ENCODE measurements at places on chromosomes 3 and 15. TPM values are rescaled to one million over a fixed set of nuclear protein-coding genes. Genes with fewer than 3 reads are reported as not detected.

The OPA1 gene
- 40.6 TPM for polyA plus RNA-seq

DNA sequence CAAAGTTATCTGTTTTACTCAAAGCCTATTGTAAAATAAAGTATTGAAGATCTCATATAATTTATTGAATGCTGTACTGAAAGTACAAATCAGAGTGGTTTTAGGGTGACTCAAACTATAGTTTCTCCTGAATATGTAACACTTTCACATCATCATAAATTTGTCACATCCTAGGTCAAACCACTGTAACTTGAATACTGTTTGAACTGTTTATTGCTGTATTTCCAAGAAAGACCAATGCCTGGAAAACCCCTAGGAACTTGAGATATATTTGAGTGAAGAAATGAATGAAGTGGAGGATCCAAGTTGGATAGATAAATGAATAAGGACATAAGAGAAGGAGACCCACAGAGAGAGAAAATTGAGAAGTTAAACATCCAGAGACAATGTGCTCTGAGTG lies 348.2 kb downstream of the GRM7 start:
- H3K4me1 ChIP-seq, result no peaks in the 10 kb centered on the region
- no peaks in the 10 kb centered on the region for H3K27me3 ChIP-seq
- no peak for DNase-seq
- H3K27ac ChIP-seq, result no peak overlapping the region

GRCh38 chr15:25498835-25499234 lies 60.0 kb upstream of the UBE3A start:
- DNase-seq, result no peak
- H3K4me3 ChIP-seq, result no peak overlapping the region
- no peaks in the 10 kb centered on the region for H3K36me3 ChIP-seq

- no peak overlapping the region for H3K4me3 ChIP-seq
- H3K27me3 ChIP-seq, result no peaks in the 10 kb centered on the region
- no peak for DNase-seq
- no peaks in the 10 kb centered on the region for H3K36me3 ChIP-seq
Observed at GRCh38 chr3:7456386-7456785, 595.5 kb downstream of the GRM7 start.

DNA sequence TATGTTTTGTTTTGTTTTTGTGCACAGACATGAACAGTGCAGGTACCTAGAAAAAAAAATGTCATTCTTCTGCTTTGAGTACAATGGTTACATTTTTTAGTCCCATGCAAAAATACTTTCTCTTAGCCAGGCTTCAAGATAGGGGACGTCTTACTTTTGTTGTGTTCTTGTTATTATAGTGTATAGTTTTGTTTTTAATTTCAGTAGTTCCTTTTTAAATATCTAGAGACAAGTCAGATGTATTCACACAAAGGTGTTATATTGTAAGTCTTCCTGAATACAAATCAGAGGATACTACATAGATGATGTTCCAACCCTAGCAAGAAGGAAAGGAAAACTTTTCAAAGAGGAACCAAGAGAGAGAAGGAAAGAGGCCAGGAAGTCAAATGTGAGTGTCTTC lies 28.8 kb upstream of the IGSF11 start:
- H3K27me3 ChIP-seq, result no peaks in the 10 kb centered on the region
- H3K36me3 ChIP-seq, result no peaks in the 10 kb centered on the region

DNA sequence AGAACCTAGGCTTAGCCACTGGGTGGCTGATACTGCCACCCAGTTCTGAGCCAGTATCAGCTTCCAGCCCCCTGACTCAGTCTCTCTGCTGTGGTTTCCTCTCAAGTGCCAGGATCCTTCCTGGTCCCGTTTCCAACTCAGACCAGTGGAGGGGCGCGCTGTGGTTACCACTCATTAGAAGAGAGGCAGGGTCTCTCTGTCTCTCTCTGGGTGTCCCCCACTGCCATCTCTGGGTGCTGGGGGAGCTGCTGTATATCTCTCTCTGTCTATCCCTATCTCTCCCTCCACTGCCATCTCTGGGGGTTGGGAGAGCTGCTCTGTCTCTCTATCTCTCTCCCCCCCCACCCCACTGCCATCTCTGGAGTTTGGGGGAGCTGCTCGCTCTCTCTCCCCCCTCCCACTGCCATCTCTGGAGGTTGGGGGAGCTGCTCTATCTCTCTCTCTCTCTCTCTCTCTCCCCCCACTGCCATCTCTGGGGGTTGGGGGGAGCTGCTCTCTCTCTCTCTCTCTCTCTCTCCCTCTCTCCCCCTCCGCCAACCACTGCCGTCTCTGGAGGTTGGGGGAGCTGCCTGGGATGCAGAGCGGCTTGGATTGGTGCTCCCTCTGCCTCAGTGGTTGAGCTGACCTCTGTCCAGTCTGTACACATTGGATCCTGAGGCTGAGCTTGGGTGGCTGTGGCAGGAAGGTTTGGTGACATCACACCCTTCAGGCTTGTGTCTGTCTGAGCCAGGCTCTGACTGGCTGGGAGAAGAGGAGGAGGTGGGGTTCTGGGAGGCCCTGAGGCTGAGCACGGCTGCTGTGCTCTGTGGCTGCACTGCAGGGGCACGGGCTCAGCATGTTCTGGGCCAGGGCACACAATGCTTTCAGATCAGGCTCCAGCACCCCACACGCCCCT lies 98.9 kb downstream of the APBA2 start:
- no peak overlapping the region for H3K4me3 ChIP-seq
- H3K27ac ChIP-seq, result peak overlapping the region; percentile 35
- no peaks in the 10 kb centered on the region for H3K27me3 ChIP-seq
- DNase-seq, result peak; percentile 71
- H3K4me1 ChIP-seq, result peaks cover 2% of the 10 kb centered on the region

- H3K4me3 ChIP-seq, result no peak overlapping the region
- no peaks in the 10 kb centered on the region for H3K36me3 ChIP-seq
- DNase-seq, result no peak
- H3K27ac ChIP-seq, result no peak overlapping the region
- H3K27me3 ChIP-seq, result no peaks in the 10 kb centered on the region
- H3K4me1 ChIP-seq, result peaks cover under 1% of the 10 kb centered on the region
Observed at GRCh38 chr3:159953325-159954085, 35.1 kb upstream of the IL12A start.
